Suprapubic skin (tissue), 4 donors: ENCODE measurements at places on chromosomes 1 and 21.

DNA sequence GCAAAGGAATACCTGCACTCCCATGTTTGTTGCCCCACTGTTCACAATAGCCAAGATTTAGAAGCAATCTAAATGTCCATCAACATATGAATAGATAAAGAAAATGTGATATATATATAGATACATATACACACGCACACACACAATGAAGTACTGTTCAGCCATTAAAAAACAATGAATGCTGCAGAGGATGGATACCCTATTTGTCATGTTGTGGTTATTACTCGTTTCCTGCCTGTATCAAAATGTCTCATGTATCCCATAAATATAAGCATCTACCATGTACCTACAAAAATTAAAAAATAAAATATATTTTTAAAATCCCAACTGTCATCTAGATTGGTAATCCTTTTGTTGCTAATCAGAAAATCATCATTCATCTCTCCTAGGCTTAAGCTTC is 634.8 kb upstream of the ADGRL2 start:
- no peak for DNase-seq

DNA sequence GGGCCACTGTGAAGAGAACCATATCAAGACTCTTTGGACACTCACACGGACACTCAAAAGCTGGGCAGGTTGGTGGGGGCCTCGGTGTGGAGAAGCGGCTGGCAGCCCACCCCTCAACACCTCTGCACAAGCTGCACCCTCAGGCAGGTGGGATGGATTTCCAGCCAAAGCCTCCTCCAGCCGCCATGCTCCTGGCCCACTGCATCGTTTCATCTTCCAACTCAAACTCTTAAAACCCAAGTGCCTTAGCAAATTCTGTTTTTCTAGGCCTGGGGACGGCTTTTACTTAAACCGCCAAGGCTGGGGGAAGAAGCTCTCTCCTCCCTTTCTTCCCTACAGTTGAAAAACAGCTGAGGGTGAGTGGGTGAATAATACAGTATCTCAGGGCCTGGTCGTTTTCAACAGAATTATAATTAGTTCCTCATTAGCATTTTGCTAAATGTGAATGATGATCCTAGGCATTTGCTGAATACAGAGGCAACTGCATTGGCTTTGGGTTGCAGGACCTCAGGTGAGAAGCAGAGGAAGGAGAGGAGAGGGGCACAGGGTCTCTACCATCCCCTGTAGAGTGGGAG is 36.3 kb upstream of the TDRD10 start:
- DNase-seq, result no peak

- no peak for DNase-seq
These were observed 53.8 kb upstream of the BCL10 start for GRCh38 chr1:85330214-85330631.

- no peak for DNase-seq
These were observed 517.6 kb downstream of the PTPRU start for GRCh38 chr1:29753771-29754572.

GRCh38 chr1:39051956-39052355 is 25.8 kb downstream of the NDUFS5 start:
- no peak for DNase-seq

- no peak for DNase-seq
These were observed 156.3 kb downstream of the SNX7 start for GRCh38 chr1:98817821-98818220.

GRCh38 chr1:1210726-1211540 is 3.0 kb downstream of the TNFRSF4 start:
- DNase-seq, result peak; percentile 59

GRCh38 chr1:241839369-241839979 is 8.5 kb upstream of the EXO1 start:
- DNase-seq, result no peak

GRCh38 chr1:116493484-116494352 is 77.1 kb downstream of the CD58 start:
- DNase-seq, result no peak

DNA sequence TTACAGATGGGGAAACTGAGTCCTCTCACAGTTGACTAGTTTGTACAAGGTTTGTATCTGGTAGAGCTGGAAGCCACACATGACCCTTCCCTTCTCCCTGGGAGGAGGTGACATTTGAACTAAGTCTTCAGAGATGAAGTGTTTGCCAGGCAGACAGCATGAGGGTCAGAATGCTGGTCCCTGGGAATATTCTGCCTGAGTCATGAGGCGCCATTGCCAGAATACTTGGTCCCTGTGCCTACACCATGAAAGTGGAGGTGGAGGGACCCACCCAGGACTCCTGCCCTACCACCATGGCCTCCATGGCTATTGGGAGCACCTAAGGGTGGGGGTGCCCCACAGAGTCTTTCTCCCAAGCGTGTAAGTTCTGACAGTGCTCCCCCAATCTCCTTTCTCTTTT is 7.0 kb downstream of the RPS6KA1 start:
- DNase-seq, result no peak
